ENCODE measurements at places on chromosomes 7 and 10. TPM values are rescaled to one million over a fixed set of nuclear protein-coding genes. Genes with fewer than 3 reads are reported as not detected.
A peak's percentile ranks its signal among the peaks of the same experiment; 100 is the strongest.

The EMX2 gene
- total RNA-seq: 0.09 TPM

The ATOH7 gene
- total RNA-seq: 0.05 TPM

The ZNF273 gene
- total RNA-seq: 8.2 TPM

The TBRG4 gene
- total RNA-seq: 57.7 TPM

The KAZALD1 gene
- total RNA-seq: 2.8 TPM

The HOXA10 gene
- 1.1 TPM for total RNA-seq

The CCDC3 gene
- total RNA-seq: 17.3 TPM

The CADPS2 gene
- total RNA-seq: 7.4 TPM

The SORCS1 gene
- 3.6 TPM for total RNA-seq

DNA sequence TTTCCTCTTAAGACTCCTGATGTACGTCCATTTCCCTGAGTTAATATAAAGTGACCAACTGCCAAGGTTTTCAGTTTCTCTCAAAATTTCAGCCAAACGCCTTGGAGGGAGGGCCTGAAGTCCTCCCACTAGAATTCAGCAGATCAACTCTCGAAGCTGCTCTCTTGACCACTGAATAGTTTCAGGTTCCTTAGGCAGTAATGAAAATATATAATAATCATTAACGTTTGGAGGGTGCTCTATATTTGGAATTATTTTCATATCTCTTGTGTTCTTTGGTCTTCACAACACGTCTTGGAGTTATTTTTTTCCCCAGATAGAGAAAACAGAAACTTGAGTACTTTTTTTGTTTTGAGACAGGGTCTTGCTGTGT, 123.6 kb upstream of the SFMBT2 start:
- DNase-seq: no peak

DNA sequence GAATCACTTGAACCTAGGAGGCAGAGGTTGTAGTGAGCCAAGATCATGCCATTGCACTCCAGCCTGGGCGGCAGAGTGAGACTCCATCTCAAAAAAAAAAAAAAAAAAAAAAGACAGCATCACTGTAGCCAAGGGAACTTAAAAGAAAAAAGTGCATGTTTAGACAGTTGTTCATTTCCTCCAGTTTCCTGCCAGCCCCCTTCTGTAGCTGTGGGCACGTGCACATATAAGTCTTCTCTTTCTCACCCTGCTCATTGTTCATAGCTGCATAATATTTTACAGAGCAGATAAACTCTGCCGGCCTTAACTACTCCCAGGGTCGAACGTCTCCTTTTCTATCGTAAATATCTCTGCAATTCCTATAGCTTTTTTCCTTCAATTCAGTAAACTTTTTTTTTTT, 132.6 kb downstream of the LHPP start:
- DNase-seq: no peak

DNA sequence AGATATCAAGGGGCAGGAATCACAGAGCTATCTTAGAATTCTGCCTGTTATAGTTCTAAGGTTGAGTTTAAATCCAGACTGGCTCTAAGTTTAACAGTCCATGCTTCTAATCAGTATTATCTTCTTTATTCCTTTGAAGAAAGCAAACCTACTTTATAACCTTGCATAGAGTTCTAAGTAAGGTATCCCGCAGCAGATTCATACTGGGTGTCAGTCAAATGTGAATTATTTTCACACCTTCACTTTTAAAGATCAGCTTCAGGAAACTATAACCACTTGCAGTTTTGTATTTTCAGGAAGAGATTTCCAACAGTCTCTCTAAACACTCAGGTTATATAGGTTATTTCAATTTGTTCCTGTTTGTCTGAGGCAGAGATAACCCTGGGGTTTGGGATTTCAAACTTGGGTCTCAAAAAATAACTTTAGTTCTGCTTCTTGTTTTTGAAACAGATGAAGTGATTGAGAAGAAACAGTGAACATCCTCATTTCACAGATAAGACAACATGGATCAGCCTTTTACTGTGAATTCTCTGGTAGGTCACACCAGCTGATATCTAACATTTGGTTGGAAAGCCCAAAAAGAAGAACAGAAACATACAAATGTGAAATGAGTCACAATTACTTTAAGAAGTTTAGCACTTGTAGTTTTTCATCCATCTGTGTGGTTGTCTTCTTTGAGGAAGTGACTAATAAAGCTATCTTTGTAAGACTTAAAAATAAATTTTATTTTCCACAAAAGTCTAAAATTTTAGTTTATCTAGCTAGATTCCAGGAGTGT, 21.4 kb downstream of the STAMBPL1 start:
- DNase-seq: peak; percentile 30

GRCh38 chr7:106176414-106177299, 64.5 kb upstream of the SYPL1 start:
- peak; percentile 36 for DNase-seq

DNA sequence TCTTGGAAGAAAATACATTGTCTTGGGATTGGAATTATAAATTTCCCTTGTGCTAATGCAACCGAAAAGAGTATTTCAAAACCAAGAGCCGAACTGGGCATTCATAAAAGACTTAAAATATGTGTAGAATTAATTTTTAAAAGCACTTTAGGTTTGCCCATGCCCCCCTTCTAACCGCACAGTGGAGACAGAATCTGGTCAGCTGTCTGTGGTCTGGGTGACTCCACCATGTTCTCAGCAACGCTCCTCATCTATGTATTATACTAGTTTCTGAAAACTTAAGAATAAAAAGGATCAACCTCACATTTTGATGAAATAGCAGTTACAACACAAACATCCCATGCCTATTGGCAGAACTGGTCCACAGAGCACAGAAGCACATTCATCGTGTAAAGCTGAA, 192.6 kb upstream of the C7orf33 start:
- DNase-seq: no peak

DNA sequence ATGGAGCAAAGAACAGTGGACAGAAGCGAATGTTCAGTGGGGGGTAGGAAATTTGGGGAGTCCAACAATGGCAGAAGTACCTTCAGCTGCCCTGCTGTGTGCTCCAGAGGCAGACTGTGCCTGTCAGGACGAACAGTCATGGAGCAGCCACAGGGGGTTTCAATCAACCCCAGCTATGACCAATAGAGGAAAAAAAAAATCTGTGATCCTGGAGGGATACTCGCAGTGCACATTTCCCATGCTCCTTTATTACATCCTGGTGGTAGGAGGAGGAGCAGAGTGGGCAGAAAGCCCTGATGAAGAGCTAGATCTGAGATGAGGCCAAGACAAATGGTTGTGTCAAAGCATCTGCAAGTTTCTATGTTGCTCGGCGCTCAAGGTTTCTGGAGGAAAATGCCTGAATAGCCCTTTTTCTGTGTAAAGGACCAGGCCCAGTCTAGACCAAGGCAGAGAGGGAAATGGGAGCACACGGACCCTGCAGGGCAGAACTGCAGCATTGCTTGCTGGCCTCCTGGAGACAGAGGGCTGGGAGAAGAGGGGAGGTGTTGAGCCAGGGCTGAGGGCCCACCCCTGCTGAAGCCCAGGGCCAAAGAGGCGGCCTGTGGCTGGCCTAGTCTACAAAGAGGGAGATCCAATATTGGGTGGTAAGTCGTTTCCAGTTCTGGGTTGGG, 201.5 kb downstream of the GRID1 start:
- DNase-seq: no peak

DNA sequence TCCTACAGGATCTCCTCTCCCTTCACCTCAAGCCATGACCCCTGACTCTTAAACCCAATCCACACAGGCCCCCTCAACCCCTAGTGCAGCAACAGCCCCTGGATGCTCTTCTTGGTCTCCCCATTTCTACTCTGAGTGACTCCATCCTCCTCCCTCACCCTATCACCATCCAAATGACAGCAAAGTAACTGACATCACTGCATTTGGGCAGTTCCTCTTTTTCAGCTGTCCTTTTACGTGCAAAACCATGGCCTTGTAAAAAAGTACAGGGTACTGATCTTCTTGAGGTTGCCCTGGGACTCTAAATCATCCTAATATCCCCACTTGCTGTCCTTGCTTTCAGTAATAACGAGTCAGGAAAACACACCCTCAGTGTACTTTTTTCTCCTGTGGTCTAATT, 454.9 kb downstream of the ADRA2A start:
- no peak for DNase-seq

GRCh38 chr7:38716397-38716796, 85.2 kb upstream of the AMPH start:
- no peak for DNase-seq

GRCh38 chr7:101767544-101767943, 49.9 kb upstream of the CUX1 start:
- DNase-seq: no peak

GRCh38 chr7:122268101-122268500, 36.4 kb downstream of the FEZF1 start:
- no peak for DNase-seq

GRCh38 chr10:117677239-117677638, 134.7 kb downstream of the EMX2 start:
- DNase-seq: no peak
